ENCODE measurements at places on chromosomes 3 and 15. TPM values are rescaled to one million over a fixed set of nuclear protein-coding genes. Genes with fewer than 3 reads are reported as not detected.

DNA sequence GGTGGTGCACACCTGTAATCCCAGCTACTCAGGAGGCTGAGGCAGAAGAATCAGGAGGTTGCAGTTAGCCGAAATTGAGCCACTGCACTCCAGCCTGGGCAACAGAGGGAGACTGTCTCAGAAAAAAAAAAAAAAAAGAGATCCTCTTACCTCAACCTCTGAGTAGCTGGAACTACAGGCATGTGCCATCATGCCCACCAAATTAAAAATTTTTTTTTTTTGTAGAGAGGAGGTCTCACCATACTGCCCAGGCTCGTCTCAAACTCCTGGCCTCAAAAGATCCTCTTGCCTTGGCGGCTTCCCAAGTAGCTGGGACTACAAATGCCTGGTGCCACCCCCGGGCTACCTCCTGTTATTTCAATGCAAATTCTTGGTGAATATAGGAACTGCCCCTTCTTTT is 1.5 kb downstream of the UMPS start:
- H3K4me1 ChIP-seq: peaks cover 21% of the 10 kb centered on the region
- no peaks in the 10 kb centered on the region for H3K27me3 ChIP-seq
- no peaks in the 10 kb centered on the region for H3K36me3 ChIP-seq
- no peak overlapping the region for H3K4me3 ChIP-seq
- H3K27ac ChIP-seq: no peak overlapping the region
- no peak for DNase-seq

- H3K27me3 ChIP-seq: no peaks in the 10 kb centered on the region
- no peak for DNase-seq
- H3K4me3 ChIP-seq: no peak overlapping the region
- no peaks in the 10 kb centered on the region for H3K4me1 ChIP-seq
- H3K36me3 ChIP-seq: no peaks in the 10 kb centered on the region
- no peak overlapping the region for H3K27ac ChIP-seq
Observed at GRCh38 chr3:99396651-99397275, 241.6 kb upstream of the COL8A1 start.

DNA sequence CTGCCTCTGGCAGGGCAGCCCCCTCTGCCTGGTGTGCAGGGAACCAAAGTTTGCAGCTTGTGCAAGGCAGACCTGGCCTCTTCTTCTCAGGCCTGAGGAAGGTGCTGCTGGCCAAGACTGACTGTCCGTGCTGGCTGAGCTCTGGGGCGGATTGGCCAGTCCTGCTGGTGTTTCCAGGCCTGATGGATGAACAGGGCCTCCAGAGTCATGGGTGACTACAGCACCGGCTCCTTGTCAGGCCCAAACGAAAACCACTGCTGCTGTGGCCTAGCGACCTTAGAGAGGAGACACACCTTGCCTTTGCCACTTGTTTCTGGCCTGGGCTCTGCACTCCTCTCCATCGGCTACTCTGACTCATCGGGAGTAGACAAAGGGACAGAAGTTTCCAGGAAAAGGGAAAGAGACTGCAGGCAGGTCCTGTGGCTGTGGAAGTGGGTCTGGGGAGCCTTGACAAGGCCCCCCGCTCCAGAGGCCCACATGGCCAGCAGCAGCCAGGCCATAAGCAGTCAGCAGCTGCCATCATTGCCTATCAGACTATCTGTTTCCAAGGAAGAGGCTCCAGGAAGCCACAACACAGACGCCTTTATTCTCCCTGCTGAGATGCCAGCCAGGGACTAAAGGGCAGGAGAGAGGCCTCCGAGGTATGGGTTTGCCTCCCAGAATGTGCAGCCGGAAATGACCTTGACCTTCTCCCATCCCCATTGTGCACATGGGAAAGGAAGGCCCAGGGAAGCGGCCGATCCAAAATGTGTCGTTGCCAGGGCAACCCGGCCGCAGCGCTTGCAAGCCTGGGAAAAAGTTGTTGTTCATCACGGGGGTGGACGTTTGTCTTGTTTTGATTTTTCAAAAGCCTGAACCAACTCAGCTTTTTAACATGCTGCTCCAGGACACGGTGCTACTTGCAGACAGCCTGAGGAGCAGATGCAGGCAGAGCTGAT is 160.5 kb downstream of the CHSY1 start:
- H3K4me3 ChIP-seq: no peak overlapping the region
- no peak for DNase-seq
- H3K36me3 ChIP-seq: no peaks in the 10 kb centered on the region
- H3K4me1 ChIP-seq: peaks cover 8% of the 10 kb centered on the region
- H3K27me3 ChIP-seq: no peaks in the 10 kb centered on the region

DNA sequence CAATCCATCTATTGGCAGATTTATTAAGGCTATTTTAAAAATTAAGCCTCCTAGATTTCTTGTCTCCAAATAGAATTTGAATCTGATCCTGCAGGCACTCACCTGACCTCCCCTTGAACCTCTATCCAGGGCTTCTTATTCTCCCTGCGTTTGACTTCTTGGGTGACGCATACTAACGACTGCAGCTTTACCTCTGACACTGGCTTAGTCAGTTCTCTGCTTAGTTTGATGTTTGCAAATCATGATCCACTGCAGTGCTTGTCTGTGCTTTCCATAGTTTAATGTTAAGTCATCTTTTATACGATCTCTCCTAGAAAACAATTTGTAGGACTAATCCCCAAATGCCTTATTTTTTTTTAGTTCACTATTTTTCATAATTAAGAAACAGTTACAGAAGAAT is 233.1 kb downstream of the ROBO1 start:
- no peak overlapping the region for H3K4me3 ChIP-seq

The GPR15 gene
- not detected for total RNA-seq

DNA sequence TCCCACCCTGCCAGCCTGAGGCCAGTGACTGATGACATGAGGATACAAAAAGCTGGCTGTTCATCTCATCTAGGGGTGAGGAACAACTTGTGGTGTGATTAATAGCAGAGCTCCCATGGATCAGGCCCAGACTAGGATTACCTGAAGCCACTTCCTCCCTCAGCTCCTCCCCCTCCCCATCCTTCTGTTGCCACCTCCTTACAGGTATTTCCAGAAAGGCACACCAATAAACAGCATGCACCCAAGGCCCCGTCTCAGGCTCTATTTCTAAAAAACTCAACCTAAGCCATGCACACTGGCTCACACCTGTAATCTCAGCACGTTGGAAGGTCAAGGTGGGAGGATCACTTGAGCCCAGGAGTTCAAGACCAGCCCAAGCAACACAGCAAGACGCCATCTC is 54.1 kb downstream of the SRGAP3 start:
- no peaks in the 10 kb centered on the region for H3K4me1 ChIP-seq
- no peaks in the 10 kb centered on the region for H3K36me3 ChIP-seq
- DNase-seq: no peak
- no peak overlapping the region for H3K27ac ChIP-seq

The RETNLB gene
- not detected for total RNA-seq

GRCh38 chr15:63763476-63764123 is 70.1 kb downstream of the HERC1 start:
- H3K27ac ChIP-seq: peak overlapping the region; percentile 10
- H3K4me3 ChIP-seq: no peak overlapping the region
- H3K27me3 ChIP-seq: no peaks in the 10 kb centered on the region
- no peaks in the 10 kb centered on the region for H3K36me3 ChIP-seq
- peaks cover 50% of the 10 kb centered on the region for H3K4me1 ChIP-seq

The SLC35G2 gene
- total RNA-seq: 2.5 TPM

- peak; percentile 23 for DNase-seq
- no peaks in the 10 kb centered on the region for H3K36me3 ChIP-seq
- no peaks in the 10 kb centered on the region for H3K27me3 ChIP-seq
- H3K27ac ChIP-seq: no peak overlapping the region
- H3K4me1 ChIP-seq: peaks cover 6% of the 10 kb centered on the region
Observed at GRCh38 chr3:24069045-24069444, 124.0 kb downstream of the NR1D2 start.

DNA sequence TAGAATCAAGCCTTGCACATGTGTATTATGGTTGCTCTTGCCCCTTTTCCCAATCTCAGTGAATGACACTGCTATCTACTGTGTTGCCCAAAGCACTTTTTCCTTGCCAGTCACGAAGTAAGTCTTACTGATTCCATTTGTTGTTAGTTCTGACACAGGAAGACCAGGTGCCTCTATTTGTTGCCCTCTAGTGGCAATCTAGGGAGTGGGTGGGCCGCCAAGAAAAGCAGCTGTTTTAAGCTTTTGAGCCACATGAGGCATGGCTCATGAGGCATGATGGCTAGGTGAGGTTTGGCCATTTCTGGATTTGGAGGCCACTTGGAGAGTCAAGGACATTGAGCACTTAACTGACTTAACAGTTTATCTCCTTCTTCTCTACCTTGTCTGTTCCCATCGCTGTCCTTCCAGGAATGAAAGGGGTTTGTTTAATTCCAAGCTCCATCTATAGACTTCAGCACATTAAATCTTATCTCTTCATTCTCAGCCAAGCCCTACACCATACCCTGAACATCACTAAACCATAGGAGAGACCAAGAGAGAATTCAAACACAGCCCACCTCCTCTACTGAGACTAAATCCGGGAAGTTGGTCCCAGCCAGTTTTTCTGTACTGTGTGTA is 103.1 kb downstream of the HCN4 start:
- H3K4me1 ChIP-seq: peaks cover 8% of the 10 kb centered on the region
- peak; percentile 44 for DNase-seq
- H3K4me3 ChIP-seq: no peak overlapping the region

- no peak for DNase-seq
- no peak overlapping the region for H3K27ac ChIP-seq
- no peaks in the 10 kb centered on the region for H3K27me3 ChIP-seq
- no peaks in the 10 kb centered on the region for H3K36me3 ChIP-seq
Observed at GRCh38 chr3:111952086-111952485, 26.7 kb upstream of the ABHD10 start.

GRCh38 chr15:31024330-31024729 is 32.9 kb upstream of the MTMR10 start:
- no peak for DNase-seq
- no peaks in the 10 kb centered on the region for H3K36me3 ChIP-seq
- H3K27ac ChIP-seq: no peak overlapping the region
- no peaks in the 10 kb centered on the region for H3K4me1 ChIP-seq

DNA sequence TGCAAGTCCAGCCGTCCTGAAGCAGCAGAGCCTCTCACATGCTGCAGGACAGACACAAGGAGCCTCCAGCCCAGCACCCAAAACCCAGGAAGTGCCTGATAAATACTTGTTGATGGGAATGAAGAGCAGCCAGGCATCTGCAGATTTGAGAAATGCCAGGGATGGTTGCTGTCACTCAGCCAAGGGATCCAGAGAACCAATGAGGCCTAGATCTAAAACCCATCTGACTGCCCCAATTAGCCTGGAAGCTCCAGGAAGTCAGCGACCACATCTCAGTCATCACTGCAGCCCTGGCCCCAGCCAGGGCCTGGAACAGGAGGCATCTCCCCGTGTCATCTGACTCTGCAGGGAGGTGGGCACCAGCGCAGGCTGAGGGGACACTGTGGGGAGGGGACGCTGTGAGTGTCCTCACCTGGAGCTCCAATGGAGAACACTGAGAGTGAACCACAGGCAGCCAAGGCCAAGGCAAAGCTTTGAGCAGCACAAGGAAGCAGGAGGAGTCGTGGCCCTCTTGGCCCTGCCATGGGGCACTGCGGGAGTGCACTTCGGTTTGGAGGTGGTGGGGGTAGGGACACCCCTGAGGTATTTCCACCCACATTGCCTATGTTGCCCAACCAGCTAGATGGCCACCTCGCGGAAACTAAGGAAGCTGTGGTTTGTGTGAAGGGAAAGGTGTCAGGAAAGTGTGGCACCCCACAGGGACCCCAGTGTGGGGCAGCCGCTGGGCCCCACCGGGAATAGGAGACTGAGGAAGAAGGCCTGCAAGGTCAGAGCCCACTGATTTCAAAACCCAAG is 229.5 kb downstream of the VPS13C start:
- no peak overlapping the region for H3K27ac ChIP-seq
- DNase-seq: no peak
- H3K4me1 ChIP-seq: peaks cover 29% of the 10 kb centered on the region
- H3K4me3 ChIP-seq: no peak overlapping the region

DNA sequence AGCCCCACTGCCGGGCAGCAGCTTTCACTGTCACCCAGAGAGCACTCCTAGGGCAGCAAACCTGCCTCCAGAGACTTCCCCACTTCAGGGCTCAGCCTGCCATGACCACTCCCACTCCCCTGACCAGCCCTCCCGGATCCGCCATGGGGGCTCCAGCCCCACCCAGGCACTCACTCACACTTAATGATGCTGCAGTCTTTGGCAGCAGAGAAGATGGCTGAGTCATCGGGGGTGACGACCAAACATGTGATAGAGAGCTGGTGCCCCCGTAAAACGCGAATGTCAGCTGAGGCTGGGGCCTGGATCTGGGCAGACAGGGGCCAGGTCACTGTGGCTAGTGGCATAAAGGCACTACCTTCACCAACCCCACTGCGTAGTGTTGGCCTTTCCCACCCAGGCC is 4.7 kb downstream of the RRP9 start:
- no peak overlapping the region for H3K4me3 ChIP-seq
- H3K36me3 ChIP-seq: no peaks in the 10 kb centered on the region
- H3K4me1 ChIP-seq: peaks cover 13% of the 10 kb centered on the region

The WDR76 gene
- total RNA-seq: 0.12 TPM

The FOXL2 gene
- total RNA-seq: not detected

DNA sequence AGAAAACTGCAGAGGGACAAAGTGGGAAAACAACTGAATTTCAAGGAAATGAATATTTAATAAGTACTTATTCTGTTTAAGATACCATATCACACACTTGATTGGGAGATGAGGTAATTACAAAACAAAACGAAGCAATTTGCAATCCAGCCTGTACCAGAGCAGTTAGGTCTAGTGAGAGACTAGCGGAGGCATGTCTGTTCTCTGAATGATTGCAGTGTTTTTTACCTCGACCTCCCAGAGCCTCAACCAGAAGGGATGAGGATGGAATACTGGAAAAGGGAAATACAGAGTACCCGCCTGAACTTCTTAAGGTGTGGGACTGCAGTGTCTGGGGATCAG is 59.5 kb downstream of the PIK3CB start:
- DNase-seq: no peak
- H3K4me3 ChIP-seq: no peak overlapping the region
- H3K27me3 ChIP-seq: no peaks in the 10 kb centered on the region
- H3K27ac ChIP-seq: peak overlapping the region; percentile 78

The FBXW12 gene
- not detected for total RNA-seq

- no peaks in the 10 kb centered on the region for H3K4me1 ChIP-seq
- no peak overlapping the region for H3K4me3 ChIP-seq
- no peaks in the 10 kb centered on the region for H3K36me3 ChIP-seq
- no peak for DNase-seq
Observed at GRCh38 chr3:191240486-191240885, 41.4 kb downstream of the OSTN start.

Data from gastrocnemius medialis (tissue), 4 donors.